Smooth muscle cell of the brain vasculature (primary cell): ENCODE measurements at places on chromosomes 7 and 10.

GRCh38 chr7:22601812-22602565 lies 102.0 kb upstream of the STEAP1B start:
- no peak for DNase-seq

DNA sequence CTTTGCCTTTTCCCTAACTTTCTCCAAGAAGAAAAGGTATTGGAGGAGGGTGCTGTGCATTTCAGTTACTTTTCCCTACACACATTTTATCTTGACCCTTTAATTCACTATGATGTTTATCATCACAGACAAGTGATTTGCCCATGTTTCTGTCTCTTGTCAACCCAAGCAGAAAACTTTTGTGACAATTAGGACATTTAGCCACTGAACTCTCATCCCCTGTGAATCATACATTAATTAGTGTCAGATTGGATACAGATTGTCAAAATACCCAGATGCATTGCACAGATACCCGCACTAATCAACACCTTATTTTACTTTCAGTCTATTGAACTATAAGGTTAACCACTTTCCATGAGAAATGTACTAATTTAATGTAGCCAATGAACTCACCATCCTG lies 912.9 kb downstream of the SORCS1 start:
- no peak for DNase-seq

GRCh38 chr7:21448974-21449373 lies 21.1 kb downstream of the SP4 start:
- no peak for DNase-seq

DNA sequence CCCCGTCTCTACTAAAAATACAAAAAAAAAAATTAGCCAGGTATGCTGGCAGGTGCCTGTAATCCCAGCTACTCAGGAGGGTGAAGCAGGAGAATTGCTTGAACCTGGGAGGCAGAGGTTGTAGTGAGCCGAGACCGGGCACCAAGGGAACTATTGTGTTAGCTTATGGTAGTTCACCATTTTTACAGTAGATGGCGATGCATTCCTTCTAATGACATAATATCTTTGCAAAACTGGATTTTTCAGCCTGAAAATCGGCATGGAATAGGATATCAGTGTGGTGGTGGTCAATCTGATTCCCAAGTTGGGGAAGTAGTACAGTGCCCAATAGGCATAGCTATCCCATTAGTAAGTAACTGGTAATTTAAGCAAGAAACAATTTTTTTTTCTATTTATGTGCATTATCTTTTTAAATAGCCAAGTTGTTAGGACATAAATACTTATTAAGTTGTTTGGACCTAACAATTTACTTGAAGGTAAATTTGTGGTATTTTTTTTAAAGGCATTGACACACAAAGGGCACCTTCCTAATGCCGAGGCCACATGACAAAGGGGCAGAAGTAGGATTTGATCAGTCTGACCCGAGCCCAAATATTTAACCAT lies 17.6 kb upstream of the IMPDH1 start:
- DNase-seq: no peak

DNA sequence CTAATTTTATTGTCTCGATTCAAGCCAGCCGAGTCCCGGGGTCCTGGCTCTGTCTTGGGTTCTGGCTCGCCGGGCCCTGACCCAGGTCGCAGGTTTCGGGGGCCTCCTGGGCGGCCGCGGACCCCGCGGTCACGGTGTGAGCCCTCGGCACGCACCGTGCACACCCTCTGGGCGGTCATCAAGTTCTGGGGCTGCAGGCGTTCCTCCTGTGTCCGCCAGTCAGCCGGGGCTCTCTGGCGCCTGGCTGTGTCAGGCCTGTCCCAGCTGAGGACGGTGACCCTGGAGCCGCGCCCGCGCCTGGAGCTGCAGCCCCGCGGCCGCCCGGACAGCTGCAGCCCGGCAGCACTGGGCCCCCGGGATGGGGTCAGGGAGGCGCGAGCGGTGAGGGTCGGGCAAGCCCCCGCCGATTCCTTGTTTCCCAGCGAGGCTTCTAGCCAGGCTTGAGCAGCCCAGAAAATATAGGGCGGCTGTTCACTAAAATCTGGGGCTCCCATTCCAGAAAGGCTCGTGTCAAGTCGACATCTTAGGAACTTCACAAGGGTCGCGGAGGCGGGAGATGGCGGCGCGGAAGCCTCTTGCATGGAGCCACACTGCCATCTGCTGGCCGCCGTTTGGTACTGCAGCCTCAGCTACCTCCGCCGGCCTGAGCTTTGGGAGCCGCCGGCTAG lies 4.2 kb upstream of the HOXA7 start:
- DNase-seq: peak; percentile 57

GRCh38 chr7:20241911-20242261 lies 24.7 kb upstream of the MACC1 start:
- DNase-seq: no peak
